HepG2 (cell line): ENCODE measurements at places on chromosomes 1 and 21. TPM values are rescaled to one million over a fixed set of nuclear protein-coding genes. Genes with fewer than 3 reads are reported as not detected.
A peak's percentile ranks its signal among the peaks of the same experiment; 100 is the strongest.

The TEX38 gene
- 0.07 and 0.18 TPM in 2 replicates for polyA plus RNA-seq

- no peak overlapping the region for H3K4me3 ChIP-seq
- H3K27me3 ChIP-seq: peaks cover 3% of the 10 kb centered on the region
- H3K27ac ChIP-seq: no peak overlapping the region
- peaks cover 55% of the 10 kb centered on the region for H3K4me1 ChIP-seq
- no peaks in the 10 kb centered on the region for H3K36me3 ChIP-seq
- DNase-seq: no peak
These were observed 3.4 kb upstream of the FAM131C start for GRCh38 chr1:16076865-16077238.

DNA sequence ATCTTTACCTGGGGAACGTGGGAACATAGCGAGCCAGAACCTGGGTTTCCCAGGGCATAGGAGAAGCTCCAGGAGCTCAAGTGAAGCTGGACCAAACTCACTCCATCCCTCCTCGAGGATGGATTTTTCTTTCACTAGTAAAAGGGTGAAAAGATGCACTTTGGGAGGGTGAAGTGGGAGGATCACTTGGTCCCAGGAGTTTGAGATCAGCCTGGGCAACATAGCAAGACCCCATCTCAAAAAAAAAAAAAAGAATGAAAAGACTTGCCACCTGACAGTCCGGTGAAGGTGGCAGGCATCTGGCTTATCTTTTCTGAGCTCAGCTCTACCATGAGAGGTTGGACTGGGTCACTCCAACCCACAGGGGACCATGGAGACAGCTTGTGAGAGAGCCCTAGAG lies 42.3 kb downstream of the CHAF1B start:
- H3K27ac ChIP-seq: no peak overlapping the region
- DNase-seq: no peak
- H3K36me3 ChIP-seq: no peaks in the 10 kb centered on the region

The RSPH1 gene
- not detected in 2 replicates for polyA plus RNA-seq

- DNase-seq: no peak
- no peaks in the 10 kb centered on the region for H3K4me1 ChIP-seq
- H3K36me3 ChIP-seq: no peaks in the 10 kb centered on the region
- no peak overlapping the region for H3K4me3 ChIP-seq
- no peaks in the 10 kb centered on the region for H3K27me3 ChIP-seq
These were observed 42.7 kb downstream of the NIBAN1 start for GRCh38 chr1:184931566-184931965.

DNA sequence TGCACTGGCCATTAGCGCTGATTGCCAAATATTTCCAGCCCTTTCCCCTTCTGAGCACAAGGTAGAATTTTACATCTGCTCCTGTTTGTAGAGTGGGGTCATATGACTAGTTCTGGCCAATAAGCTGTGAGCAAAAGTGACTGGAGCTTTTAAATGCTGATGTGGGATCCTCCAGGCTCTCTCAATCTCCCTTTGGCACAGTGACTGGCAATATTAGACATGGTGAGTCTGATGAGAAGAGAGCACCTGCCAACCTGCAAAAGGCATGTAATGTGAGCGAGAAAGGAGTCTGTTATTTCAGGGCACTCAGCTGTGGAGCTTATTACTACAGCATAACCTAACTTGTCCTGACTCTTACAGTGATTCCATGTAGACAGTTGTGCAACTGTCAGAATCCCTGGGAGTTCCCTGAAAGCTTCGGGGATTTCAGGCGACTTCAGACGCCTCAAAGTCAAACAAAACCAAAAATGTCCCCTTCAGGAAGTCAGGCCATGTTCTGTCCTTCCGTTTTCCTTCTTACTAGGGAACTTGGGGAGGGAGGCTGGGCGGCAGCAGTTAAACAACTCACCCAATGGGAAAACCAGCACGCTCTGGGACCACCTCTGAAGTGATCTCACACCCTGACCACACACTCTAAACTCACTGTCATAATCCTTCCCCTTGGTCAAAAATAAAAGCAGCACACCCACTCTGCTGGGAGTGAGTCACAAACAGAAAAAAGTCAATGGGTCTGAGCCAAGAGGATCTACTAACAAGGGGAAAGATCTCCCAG lies 3.6 kb upstream of the RASSF5 start:
- H3K27ac ChIP-seq: no peak overlapping the region
- H3K4me1 ChIP-seq: peaks cover 32% of the 10 kb centered on the region
- peak; percentile 15 for DNase-seq
- H3K36me3 ChIP-seq: no peaks in the 10 kb centered on the region

DNA sequence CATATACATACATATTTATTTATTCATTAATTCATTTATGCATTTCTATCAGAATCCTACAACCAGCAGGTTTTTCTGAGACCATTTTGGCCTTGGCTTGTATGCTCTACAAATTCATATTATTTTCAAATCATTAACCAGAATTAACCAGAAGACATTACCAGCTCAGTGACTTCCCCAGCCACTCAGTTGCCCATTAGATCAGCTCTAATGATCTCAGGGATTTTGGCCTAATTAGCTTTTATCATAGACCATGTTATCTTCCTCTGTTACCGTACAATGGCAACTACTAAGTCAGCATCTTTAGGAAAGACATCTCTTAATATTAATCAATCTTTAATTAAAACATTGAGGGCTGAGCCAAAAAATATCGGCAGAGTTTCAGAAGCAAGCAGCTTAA lies 90.3 kb upstream of the BMP8A start:
- no peak overlapping the region for H3K27ac ChIP-seq
- DNase-seq: no peak
- no peaks in the 10 kb centered on the region for H3K27me3 ChIP-seq
- no peaks in the 10 kb centered on the region for H3K36me3 ChIP-seq

GRCh38 chr21:35475762-35476161 lies 426.7 kb upstream of the RUNX1 start:
- H3K4me1 ChIP-seq: no peaks in the 10 kb centered on the region
- H3K27ac ChIP-seq: no peak overlapping the region
- H3K27me3 ChIP-seq: no peaks in the 10 kb centered on the region
- no peak for DNase-seq
- H3K4me3 ChIP-seq: no peak overlapping the region

- no peaks in the 10 kb centered on the region for H3K36me3 ChIP-seq
- no peak overlapping the region for H3K4me3 ChIP-seq
- H3K27me3 ChIP-seq: no peaks in the 10 kb centered on the region
- peaks cover 18% of the 10 kb centered on the region for H3K4me1 ChIP-seq
- H3K27ac ChIP-seq: no peak overlapping the region
These were observed 70.0 kb upstream of the ZNF644 start for GRCh38 chr1:91091812-91092211.

- no peak for DNase-seq
- H3K4me3 ChIP-seq: no peak overlapping the region
- H3K36me3 ChIP-seq: no peaks in the 10 kb centered on the region
- H3K4me1 ChIP-seq: peaks cover 42% of the 10 kb centered on the region
- no peaks in the 10 kb centered on the region for H3K27me3 ChIP-seq
- H3K27ac ChIP-seq: no peak overlapping the region
These were observed 3.3 kb upstream of the MX2 start for GRCh38 chr21:41358193-41359166.

The KCNQ4 gene
- polyA plus RNA-seq: 0.03 and 0.09 TPM in 2 replicates

DNA sequence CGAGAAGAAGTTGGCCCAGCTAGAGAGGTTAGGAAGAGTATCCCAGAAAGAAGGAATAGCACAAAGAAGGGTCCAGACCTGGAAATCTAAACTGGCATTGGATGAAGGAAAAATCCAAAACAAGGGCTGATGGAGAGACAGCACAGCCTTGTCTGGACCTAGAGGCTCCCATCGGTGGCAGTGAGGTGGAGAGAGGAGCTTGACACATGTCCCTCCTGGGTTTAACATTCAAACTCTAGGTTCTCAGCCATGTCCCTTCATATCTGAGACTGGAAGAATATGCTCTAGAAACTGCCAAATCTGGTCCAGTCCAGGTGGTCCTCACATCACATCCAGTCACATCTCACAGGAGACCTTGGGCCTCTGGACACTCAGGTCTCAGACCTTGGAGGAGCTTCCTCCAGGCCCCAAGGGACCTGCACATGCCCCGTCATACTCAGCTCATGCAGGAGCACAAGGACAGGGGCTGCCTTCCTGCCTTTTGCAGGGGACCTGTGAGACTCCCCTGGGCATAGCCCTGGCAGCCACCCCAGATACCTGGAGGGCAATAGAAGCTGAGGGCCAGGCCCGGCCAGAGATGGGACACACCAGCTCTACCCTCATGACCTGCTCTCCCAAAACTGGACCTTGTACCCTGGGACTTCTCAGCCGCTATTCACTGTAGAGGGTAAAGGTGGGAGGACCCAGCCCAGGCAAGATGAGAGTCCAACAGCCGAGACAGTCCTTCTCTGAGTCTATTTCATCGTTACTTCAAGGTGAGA lies 7.5 kb downstream of the TMEM125 start:
- peak overlapping the region; percentile 53 for H3K27ac ChIP-seq
- H3K4me1 ChIP-seq: peaks cover 81% of the 10 kb centered on the region
- no peaks in the 10 kb centered on the region for H3K27me3 ChIP-seq
- no peaks in the 10 kb centered on the region for H3K36me3 ChIP-seq
- 0 out of 2 replicates have a peak overlapping the region, but pooled peaks have one; percentile 2 for H3K4me3 ChIP-seq

The MPZ gene
- 24.6 and 26.7 TPM in 2 replicates for polyA plus RNA-seq

GRCh38 chr1:241237873-241238272 lies 119.1 kb downstream of the RGS7 start:
- H3K36me3 ChIP-seq: no peaks in the 10 kb centered on the region
- H3K4me1 ChIP-seq: no peaks in the 10 kb centered on the region
- H3K27ac ChIP-seq: no peak overlapping the region
- no peak for DNase-seq
